Chondrocyte (in vitro differentiated cells): ENCODE measurements at places on chromosomes 16 and 17. TPM values are rescaled to one million over a fixed set of nuclear protein-coding genes. Genes with fewer than 3 reads are reported as not detected.

GRCh38 chr17:360092-360750 is 7.6 kb upstream of the RPH3AL start:
- DNase-seq: no peak

Gene CLDN9
- total RNA-seq: not detected in 3 replicates

GRCh38 chr17:32461853-32462617 is 17.7 kb downstream of the PSMD11 start:
- no peak for DNase-seq

GRCh38 chr17:69574257-69575197 is 160.0 kb downstream of the MAP2K6 start:
- DNase-seq: no peak

DNA sequence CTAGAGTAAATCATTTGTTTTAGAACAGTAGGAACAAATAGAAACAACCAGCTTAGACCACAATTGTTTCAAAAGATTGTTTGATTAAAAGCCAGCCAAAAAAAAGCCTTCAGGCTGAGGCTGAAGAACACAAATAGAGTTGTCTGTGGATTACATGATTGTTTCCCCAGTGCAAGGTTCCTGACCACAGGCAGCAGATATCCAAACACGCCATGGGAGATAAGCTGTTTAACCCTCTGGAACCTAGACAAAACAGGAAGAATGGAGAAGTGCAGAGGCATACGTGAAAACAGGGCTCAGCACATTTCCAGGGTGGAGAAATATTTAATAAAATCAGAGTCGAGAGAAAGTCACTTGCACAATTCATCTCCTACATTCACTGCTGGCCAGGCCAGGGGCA is 21.0 kb downstream of the ATPAF2 start:
- no peak for DNase-seq

Gene DRC3
- 1.2 to 2.6 TPM (median 1.5 TPM) in 3 replicates for total RNA-seq

Gene PRRT2
- 5.2 to 9.1 TPM (median 6.1 TPM) in 3 replicates for total RNA-seq

Gene ABCC12
- total RNA-seq: not detected in 3 replicates

GRCh38 chr16:88651276-88651988 is 579 bp upstream of the CYBA start:
- DNase-seq: no peak

Gene CACNG4
- 2.9 to 6.9 TPM (median 3.2 TPM) in 3 replicates for total RNA-seq

Gene TMEM114
- not detected in 3 replicates for total RNA-seq
